Vagina (tissue), 2 donors: ENCODE measurements at places on chromosomes 2 and 18. TPM values are rescaled to one million over a fixed set of nuclear protein-coding genes. Genes with fewer than 3 reads are reported as not detected.

The MCFD2 gene
- 89.4 TPM for total RNA-seq

The GREB1 gene
- total RNA-seq, result 35.4 TPM

GRCh38 chr2:235768606-235769005, 274.8 kb downstream of the AGAP1 start:
- no peaks in the 10 kb centered on the region for H3K4me1 ChIP-seq
- no peak overlapping the region for H3K4me3 ChIP-seq
- no peaks in the 10 kb centered on the region for H3K27me3 ChIP-seq
- H3K36me3 ChIP-seq, result no peaks in the 10 kb centered on the region
- no peak for DNase-seq

The UGT1A4 gene
- 0.98 TPM for total RNA-seq

- no peak overlapping the region for H3K4me3 ChIP-seq
- H3K27me3 ChIP-seq, result no peaks in the 10 kb centered on the region
Observed at GRCh38 chr18:79528316-79528695, 132.6 kb downstream of the NFATC1 start.

The KIF5C gene
- total RNA-seq, result 13.3 TPM

- H3K4me1 ChIP-seq, result no peaks in the 10 kb centered on the region
- H3K27ac ChIP-seq, result no peak overlapping the region
- H3K4me3 ChIP-seq, result no peak overlapping the region
Observed at GRCh38 chr2:6362671-6363450, 502.8 kb downstream of the CMPK2 start.
